ENCODE measurements at places on chromosomes 2 and 18.

- peak; percentile 78 for DNase-seq
Measured at GRCh38 chr2:152646775-152647174, 70.5 kb downstream of the PRPF40A start.

DNA sequence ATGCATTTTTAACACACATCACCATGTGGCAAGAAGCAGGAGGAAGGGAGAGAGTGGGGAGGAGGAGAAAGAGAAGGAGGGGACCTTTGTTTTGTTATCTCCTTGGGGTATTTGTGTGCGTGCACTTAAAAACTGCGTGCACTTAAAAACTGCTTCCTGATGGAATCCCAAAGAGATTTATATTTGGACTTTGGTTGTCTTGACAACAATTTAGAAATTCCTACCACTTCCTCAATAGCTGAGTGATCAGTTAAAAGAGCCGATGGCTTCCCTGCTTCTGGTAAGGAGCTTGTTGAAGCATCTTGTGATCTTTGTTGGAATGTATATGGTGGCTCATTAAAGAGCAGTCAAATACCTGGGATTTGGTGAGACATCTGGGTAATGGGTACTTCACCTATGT is 4.5 kb downstream of the RAB31 start:
- DNase-seq = no peak

DNA sequence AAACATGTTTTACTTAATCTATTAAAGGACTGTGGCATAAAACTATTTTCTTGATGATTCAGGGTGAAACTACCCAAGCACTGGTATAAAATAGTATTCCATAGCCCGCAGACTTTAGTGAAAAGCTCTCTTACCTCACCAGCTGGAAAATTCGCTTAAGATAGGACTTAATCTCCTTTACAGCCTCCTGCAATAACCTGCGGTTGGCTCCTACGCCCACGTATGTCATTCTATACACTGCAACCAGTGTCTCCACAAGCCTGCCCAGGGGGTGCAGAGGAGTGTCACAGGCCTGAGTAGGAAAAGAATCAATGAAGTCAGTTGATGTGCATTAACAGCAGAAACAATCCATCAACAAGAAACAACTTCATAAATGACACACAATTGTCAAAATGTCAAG is 11.3 kb upstream of the MPP4 start:
- DNase-seq = no peak

DNA sequence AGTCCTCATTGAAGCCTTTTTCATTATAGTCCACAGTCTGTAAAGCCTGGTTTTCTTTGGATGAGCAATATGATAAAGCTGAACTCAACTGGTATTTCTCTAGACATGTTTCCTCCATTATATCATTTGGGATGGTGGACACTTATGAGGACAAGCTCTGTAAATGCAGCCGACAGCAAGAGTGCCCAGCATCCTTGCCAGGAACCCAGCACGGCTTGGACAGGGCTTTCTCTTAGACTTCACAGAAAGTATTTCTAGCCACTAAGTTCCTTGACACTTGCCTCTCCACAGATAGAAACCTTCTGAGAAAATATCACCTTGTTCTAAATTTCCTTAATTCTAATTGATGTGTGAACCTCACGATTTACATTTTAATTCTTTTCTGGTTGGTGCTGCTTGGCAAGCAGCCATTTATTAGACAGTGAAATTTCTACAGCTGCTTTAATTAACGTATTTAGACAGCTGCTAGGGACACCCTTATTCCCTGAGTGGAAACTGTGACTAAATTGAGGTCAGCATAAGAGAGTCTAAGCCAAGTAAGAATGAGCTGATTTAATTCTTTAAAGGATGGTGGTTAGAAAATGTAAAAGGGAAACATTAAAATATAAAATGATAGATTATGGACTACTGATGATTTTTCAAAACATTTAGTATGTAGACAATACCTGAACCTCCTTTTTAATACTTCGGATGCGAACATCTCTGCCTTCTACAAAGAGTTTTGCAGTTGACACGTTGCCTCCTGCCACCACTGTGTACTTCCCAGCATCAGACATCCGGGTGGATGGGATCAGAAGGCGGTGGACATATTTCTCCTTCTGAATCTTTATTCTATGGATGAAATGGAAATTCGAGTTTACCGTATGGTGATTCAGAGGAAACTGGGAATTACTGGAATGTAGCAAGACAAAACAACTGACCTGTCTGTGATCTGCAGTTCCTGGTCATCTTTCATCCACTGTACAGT is 39.8 kb downstream of the TTN start:
- no peak for DNase-seq

GRCh38 chr2:12262681-12263436 is 453.9 kb upstream of the TRIB2 start:
- no peak for DNase-seq

- DNase-seq = no peak
Measured at GRCh38 chr2:55811048-55811447, 112.5 kb downstream of the EFEMP1 start.

GRCh38 chr2:223688094-223688835 is 86.1 kb upstream of the SCG2 start:
- no peak for DNase-seq

DNA sequence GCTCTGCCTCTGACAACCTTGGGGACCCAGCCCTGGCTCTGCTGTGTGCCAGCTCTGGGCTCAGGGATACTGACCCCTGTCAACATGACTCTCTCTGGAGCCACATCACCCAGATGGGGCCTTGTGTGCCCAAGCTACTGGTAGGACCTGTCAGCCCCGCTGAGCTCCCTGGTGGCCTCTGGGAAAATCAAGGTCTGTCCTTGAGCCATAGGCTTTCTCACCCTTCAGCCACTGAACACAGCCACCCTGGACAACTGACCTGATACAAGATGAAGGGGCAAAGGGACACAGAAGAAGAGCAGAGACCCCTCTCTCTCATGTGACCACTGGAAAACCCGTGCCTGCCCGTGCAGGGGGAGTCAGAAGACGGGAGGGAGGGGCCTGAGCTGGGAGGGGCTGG is 7.8 kb downstream of the CCDC74A start:
- DNase-seq = no peak

GRCh38 chr2:23385748-23386338 is 864 bp downstream of the KLHL29 start:
- DNase-seq = no peak

Measured in fibroblast of the conjunctiva (primary cell).